HAP-1 (cell line): ENCODE measurements at places on chromosomes 7 and 10.

GRCh38 chr7:26143298-26144048 lies 8.5 kb upstream of the NFE2L3 start:
- no peak for DNase-seq

DNA sequence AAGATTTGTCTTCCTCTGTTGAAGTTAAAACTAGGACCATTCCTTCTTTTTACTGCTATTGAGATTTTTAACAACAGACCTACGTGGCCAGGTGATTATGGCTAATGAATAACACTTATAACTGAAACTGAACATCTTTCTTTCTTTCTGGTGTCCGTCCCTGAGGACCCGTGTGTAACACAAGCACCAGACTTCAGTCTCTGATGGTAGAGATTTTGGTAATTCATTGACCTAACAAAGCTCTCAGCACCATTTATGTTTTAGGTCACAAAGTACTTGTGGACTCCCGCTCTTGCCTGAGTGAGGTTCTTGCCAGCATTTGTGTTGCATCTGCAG lies 40.4 kb upstream of the TMEM229A start:
- DNase-seq: no peak

DNA sequence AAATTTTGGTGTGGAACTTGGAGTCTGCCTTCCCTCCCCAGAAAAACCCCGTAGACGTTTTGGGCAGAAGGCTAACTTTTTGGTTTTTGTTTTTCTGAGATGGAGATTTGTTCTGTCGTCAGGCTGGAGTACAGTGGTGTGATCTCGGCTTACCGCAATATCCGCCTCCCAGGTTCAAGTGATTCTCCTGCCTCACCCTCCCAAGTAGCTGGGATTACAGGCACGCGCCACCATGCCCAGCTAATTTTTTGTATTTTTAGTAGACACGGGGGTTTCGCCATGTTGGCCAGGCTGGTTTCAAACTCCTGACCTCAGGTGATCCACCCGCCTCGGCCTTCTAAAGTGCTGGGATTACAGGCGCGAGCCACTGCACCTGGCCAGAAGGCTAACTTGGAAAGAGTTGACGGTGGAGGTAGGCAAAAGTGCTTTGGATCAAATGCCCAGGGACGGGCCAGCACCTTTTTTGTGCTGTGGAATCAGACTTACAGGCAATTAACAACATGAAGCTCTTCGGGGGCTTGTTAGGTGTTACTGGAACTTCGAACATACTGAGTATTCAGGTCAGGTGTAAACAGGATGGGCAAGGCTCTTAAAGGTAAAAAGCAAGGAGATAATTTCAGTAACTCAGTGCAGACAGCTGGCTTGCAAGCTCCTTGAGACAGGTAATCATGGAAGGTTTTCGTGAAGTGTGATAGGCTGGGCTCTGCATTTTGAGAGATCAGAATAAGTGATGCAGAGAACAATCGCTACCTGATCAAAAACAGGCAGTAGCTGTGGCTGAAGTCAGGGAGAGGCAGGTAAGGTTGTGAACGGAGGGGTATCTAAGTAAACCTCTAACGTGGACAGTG lies 1.8 kb downstream of the PPP1R35 start:
- no peak for DNase-seq

GRCh38 chr7:44063547-44063893 lies 1.8 kb downstream of the PGAM2 start:
- no peak for DNase-seq

DNA sequence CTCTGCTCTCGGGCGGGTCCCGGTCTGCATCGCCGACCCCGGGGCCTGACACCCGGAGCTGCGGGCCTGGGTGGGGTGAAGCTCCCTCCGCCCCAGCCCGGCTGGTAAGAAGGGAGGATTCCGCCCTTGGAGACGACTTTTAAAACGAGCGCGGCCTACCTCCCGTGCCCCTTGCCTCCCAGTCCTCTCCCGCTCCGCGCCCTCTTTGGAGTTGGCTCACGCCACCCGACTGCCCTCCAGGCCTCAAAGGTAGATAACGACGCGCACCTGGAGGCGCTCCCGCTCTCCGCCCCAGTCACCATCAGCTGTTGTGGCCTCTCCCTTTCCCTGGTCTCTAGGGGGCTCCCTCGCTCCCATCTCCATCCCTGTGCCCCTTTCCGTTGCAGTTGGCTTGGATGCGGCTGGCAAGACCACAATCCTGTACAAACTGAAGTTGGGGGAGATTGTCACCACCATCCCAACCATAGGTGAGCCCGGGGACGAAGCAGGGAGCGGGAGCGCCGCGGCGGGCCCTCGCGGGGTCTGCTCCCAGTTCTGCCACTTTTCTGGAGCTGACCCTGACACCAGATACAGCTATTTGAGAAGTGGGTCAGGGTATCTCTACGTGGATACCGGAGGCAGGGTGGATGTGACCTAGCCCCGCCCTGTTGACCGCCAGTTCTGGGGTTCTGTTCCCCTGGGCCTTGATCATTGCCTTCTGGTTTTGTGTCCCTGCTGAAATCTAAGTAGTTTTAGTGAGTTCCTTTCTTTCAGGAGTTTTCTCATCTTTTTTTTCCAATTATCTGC lies 679 bp downstream of the ARF5 start:
- peak; percentile 48 for DNase-seq

- no peak for DNase-seq
These were observed 2.8 kb downstream of the ASIC3 start for GRCh38 chr7:151051108-151051507.

DNA sequence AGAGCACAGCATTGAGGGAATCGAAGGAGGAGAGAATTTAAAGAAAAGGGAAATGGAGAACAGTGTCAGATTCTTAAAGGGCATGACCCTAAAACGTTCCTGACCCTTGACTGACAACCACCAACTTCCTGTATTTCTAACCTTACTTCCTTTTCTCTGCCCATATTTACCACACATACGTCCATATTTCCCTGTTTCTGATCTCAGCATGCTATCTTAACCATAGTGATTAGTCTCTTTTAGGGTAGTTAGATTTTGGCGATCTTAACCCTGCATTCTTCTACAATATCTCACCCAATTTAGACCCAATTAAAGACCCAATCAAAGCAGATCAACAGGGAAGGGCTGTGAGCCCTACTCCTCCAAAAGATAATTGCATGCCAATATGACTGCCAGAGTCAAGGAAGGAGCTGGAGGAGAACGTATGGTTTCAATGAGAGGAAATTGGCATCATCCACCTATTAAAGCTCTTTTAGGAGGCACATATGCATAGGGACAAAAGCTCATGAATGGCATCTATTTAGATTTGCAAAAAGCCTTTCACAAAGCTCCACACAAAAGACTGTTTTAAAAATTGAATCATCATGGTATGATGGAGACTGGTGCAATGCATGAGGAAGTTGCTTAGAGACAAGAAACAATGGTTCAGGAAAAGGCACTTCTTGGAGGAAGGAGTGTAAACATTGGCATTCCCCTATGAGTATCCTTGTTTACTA lies 49.0 kb upstream of the ARHGAP12 start:
- DNase-seq: peak; percentile 92

- DNase-seq: peak; percentile 12
These were observed 6.6 kb downstream of the GJD4 start for GRCh38 chr10:35611750-35612149.

DNA sequence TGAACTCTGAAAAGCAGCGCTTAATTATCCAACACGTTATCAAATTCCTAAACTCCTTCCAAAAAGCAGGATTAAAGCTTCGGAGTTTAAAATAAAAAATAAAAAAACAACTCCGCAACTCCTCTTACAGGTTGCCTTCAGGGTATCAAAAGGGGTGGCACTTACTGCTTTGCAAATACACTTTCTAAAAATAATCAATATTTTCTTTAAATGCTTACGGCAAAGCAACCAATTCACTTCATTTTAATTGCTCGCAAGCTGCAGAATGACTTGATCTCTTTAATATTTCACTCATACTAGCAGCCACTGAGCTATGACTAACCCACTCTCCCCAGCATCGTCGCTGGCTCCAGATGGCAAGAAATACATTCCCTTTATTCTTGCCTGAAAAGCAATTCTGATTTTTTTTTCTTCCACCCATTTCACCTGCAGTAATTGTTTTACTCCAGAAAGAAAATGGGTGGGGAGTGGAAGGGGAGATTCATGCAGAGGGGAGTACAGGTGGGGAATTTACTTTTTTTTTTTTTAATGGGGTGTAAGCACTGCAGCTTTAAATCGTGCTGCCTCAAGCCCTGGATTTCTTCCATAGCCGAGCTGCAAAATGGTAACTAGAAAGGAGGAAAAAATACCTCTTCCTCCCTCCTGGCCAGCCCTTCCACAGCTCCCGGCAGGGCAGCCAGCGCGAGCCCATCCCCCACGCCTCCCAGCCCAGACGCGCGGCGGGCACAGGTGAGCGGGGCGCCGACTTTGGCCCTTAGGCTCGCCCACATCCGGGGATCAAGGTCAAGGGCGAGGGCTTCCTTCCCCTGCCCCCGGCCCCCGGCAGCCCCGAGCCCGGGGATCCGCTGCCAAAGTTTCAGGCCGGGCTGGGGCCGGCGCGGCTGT lies 54.2 kb upstream of the FHIP2A start:
- peak; percentile 34 for DNase-seq

GRCh38 chr7:16730937-16731336 lies 22.6 kb upstream of the TSPAN13 start:
- DNase-seq: no peak

- no peak for DNase-seq
These were observed 41.3 kb downstream of the RBM33 start for GRCh38 chr7:155685791-155686160.

DNA sequence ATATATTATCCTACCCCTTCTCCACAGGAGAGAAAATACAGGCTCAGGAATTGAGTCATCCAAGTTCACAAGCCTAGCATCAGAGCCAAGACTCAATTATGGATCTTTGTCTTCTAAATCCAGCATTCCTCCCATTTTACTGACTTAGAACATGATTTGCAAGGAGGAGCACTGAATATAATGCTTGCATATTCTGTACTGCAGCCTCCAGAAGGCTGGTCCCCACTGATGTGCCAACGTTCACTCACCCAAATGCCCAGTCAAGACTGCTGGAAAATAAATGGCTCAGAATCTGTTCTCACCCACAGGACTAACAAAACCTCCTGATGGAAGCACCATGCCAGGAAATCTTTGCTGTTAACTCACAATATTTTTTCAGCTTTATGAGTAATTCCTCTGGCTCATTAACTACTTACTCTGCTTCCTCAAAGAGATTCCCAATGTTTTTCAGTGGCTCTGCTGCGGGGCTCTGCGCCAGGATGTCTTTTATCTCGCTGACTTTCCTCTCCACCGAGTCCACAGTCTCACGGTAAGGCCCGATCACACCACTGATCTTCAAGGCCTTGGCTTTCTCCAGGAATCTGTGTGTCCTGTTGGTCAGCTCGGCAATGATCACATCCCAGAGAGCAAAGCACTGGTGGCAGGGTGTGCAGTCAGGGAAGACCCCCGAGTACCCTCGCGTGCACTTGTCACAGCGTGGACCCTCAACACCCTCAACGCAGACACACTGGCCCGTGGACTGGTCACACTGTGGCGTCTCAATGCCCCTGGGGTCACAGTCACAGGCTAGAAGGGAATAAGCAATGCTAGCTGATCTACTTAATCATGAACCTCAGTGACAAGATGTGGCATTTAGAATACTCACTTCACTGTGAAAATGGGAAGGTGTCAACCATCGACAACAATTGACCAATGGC lies 48.8 kb downstream of the DLD start:
- DNase-seq: no peak

DNA sequence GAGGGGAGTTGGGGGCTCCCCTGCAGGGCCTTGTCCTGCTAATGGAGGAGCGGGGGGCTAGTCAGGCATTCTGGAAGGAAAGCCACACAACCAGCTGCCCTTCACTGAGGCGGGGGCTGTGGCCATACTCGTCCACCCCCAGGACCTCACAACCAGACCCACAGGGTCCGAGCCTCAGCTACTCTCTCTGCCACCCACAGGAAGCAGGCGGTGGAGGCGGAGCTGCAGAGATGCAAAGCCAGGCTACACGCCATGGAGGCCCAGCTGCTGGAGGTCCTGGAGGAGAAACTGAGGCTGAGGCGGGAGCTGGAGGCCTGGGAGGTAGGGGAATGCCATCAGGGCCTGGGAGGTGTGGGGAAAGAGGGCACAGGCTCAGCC lies 3.1 kb downstream of the ABHD11 start:
- DNase-seq: no peak
